ENCODE measurements at places on chromosomes 16 and 17. TPM values are rescaled to one million over a fixed set of nuclear protein-coding genes. Genes with fewer than 3 reads are reported as not detected.

Gene SECTM1
- total RNA-seq, result 0.28 TPM

Gene HBM
- total RNA-seq, result not detected

Gene GNAO1
- 16.9 TPM for total RNA-seq

Gene DNASE1L2
- 2.5 TPM for total RNA-seq

Gene ABCA5
- 4.0 TPM for total RNA-seq

Gene LAT
- 4.3 TPM for total RNA-seq

Gene TBX4
- not detected for total RNA-seq

Gene RPH3AL
- total RNA-seq, result 3.0 TPM

Gene TEKT1
- total RNA-seq, result not detected

Gene PRRT2
- total RNA-seq, result 14.6 TPM

Gene AURKB
- total RNA-seq, result 171 TPM

Gene EVPLL
- 0.61 TPM for total RNA-seq

Gene IL21R
- 0.07 TPM for total RNA-seq

Gene ADAM11
- 2.7 TPM for total RNA-seq

Gene ZG16B
- not detected for total RNA-seq

Gene MYL11
- 1.4 TPM for total RNA-seq

Gene DRC7
- not detected for total RNA-seq

All from H9 (cell line).